Posterior cingulate gyrus (tissue), 11 donors: ENCODE measurements at places on chromosomes 12 and 14.

GRCh38 chr12:38771871-38772270 is 133.5 kb downstream of the CPNE8 start:
- DNase-seq, result no peak

GRCh38 chr12:96770219-96771102 is 136.6 kb upstream of the NEDD1 start:
- no peak for DNase-seq

- no peak for DNase-seq
Measured at GRCh38 chr12:42070036-42070435, 74.6 kb downstream of the GXYLT1 start.

GRCh38 chr12:89707703-89708564 is 704 bp downstream of the ATP2B1 start:
- peak; percentile 89 for DNase-seq

DNA sequence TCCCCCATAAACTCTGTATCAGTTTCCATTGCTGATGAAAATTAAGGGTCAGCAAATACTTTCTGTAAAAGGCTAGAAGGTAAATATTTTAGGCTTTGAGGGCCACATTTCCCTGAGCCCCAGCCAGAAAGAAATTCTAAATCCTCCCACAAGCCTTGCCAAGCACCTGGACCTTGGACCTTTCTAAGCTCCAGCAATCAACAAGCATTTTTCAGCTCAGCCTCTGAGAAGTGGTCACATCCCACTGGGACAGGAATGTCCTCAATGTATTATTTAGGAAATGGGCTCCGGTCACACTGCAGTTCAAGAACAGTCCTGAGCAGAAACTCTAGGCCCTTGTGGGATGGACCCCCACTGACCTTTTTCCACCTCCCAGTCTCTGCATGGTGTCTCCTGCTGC is 55.9 kb downstream of the WSCD2 start:
- DNase-seq, result no peak

DNA sequence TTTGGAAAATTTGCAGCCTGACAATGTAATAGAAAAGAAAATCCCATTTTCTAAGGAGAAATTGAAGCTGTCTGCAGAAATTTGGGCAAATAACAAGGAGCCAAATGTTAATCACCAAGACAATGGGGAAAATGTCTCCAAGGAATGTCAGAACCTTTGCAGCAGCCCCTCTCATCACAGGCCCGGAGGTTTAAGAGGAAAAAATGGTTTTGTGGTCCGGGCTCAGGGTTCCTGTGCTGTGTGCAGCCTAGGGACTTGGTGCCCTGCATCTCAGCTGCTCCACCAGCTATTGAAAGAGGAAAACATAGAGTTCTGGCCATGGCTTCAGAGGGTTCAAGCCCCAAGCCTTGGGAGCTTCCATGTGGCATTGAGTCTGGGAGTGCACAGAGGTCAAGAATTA is 298.9 kb downstream of the ATXN7L3B start:
- no peak for DNase-seq

GRCh38 chr12:107395817-107396216 is 289.8 kb upstream of the PWP1 start:
- DNase-seq, result no peak

DNA sequence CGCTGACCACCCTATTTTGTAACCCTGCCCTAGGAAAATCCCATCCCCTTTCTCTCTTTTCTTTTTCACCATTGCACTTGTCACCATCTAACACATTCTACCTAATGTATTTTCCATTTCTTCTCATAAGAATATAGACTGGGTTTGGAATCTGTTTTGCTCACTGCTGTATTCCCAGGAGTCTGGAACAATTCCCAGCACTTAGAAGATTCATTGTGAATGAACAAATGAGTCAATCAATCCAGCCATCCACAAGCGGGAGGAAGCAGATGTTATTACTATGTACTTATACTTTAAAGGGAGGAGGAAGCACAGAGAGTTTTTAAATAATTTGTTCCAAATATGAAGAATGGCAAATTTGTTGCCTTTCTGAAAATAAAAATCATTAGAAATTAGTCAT is 142.1 kb downstream of the KIF21A start:
- DNase-seq, result no peak

GRCh38 chr14:24958271-24958670 is 91.7 kb downstream of the STXBP6 start:
- no peak for DNase-seq

- no peak for DNase-seq
Measured at GRCh38 chr12:56434828-56435227, 14.4 kb downstream of the TIMELESS start.

DNA sequence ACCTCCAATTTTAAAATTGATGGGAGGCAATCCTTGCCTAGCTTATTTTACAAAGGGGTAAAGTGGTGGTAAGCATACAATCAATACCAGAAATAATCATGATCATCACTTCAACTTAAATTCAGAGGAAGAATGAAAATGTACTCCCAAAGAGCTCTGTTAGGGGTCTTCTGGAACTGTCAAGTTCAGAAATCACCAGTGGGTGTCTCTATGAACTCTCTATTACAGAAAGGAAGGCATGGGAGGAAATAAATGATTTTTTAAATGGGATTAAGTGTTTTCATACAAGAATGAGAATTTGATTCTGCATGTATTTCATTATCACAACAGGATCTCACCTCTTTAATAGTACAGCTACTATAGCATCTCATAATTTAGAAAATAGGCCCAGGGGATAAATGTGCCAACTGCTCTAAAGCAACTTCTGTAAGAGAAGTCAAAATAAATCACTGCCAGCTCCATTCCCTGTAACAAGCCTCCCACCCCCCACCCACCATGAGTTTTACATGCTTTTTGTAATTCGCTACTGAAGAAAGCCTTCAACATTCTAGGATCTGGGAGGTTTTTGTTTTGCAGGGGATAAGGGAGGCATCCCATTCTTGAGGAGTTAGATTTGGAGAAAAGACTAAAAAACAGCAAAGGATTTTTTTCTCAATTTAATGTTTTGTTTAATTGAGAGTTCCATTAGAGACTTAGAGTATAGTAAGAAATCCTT is 9.7 kb downstream of the DCP1B start:
- DNase-seq, result no peak

DNA sequence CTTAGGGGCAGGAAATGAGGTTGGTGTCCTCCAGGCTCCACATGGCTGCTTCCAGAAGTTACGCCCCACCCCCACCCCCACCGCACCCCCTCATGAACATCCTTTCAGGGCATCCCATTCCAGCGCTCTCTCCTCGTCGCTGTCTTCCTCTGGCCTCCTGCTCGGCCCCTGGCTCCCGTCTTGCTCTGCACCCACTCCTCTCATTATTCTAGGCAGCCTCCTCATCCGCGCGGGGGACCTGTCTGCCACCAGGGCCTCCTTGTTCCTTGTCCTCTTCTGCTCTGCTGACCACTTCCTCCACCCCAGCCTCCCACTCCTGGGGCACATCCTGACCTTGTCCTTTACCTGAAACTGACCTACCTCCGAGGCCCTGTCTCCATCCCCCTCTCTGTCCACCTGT is 29.8 kb upstream of the PLEKHG6 start:
- DNase-seq, result no peak

GRCh38 chr14:56635041-56635440 is 55.4 kb downstream of the TMEM260 start:
- DNase-seq, result no peak

DNA sequence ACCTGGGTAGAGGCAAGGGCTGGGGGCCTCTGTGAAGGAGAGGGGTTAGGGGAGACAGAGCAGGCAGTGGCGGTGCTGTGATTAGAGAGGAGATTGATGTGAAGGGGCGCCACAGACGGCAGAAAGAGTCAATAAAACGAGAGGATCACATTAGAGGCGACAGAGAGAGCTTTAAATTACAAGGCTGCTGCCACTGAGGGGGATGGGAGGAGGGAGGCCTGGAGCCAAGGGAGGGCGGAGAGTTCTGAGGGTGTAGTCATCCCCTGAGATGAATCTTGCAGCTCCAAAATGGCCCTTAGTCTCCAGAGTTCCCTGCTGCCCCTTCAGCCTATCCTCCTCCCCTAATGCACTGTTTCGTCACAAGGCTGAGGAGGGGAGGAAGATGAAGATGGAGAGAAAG is 12.8 kb downstream of the ZFHX2 start:
- DNase-seq, result no peak

- no peak for DNase-seq
Measured at GRCh38 chr12:49366096-49366651, 1.1 kb upstream of the SPATS2 start.

- DNase-seq, result no peak
Measured at GRCh38 chr12:15854916-15855315, 27.3 kb upstream of the STRAP start.

DNA sequence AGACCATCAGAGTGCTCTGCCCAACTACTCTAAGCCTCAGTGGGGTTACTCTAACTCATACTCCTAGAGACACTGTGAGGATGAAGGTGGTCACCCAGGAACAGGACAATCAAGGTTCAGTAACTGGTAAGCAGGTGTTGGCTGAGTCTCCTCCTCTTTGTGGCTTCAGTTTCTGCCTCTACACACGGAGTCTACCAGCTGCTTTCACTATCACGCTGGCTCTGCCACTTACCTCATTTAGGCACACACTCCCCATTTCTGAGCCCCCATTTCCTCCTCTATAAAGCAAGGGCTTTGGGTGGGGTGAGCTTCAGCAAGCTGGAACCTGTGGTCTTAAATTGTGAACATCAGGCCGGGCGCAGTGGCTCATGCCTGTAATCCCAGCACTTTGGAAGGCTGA is 7.3 kb upstream of the TCHP start:
- no peak for DNase-seq

DNA sequence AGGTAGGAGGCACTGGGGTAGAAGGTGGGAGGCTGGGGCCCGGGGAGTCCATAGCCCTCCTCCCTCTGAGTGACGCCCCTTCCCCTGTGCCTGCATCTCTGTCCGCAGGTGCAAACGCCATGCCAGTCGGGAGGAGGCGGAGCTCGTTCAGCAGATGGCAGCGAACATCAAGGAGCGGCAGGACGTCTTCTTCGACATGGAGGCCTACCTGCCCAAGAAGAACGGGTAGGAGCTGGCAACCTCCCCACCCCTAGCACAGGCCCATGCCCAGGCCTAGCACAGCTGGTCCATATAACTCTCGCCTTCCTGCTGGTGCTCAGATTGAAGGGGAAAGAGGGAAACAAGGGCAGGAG is 35.6 kb downstream of the TMEM120B start:
- no peak for DNase-seq

DNA sequence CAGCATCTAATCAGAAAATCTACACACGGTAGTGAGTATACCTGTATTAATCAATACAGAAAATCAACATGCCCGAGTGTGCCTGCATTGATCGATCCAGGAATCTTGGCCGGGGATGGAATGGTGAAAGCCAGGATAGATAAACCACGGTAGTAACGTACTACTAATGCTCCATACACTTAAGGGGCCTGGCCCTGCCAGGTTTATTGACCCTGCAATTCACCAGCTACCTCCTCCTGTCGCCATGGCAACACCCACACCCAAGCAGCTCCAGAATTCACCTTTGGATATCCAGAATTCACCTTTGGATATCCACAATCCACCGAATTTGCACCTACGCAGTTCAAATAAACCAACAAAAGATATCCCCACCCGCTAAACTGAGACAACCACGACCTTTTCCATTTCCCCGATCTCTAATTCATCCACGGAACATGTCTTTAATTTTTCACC is 14.8 kb upstream of the CALM1 start:
- no peak for DNase-seq

DNA sequence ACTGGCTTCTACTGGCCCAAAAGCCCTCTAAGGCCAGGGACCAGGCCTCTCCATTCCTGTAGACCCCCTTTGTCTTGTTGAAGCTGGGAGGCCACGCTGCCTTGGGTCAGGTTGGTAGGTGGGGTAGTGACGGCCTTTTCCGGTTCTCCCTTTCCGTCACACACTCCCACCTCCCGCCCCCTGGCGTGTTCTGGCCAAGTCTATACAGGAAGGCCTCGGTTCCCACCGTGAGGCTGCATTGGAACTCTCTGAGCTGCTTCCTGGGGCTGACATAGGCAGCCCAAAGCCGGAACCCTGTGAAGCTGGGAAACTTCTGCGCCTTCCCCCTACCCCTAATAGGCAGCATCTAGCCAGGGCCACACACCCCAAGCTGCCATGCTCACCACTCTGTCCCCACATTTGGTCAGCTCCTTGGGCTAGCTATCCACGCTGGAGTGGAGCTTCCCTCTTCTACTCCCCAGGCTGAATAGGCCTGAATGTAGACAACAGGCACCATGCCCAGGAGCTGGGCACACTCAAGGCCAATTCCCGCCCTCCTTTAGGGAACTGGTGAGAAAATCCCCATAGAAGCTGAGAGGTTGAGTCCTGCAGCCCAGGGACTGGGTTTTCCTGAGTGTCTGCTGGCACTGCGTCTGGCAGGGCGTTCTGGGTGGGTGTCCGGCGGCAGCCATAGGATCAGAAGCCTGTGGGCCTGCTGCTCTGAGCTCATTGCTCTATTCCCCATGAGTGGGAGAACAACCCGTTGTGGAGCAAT is 35.7 kb downstream of the RIN3 start:
- DNase-seq, result no peak

- no peak for DNase-seq
Measured at GRCh38 chr14:68877993-68878575, 85.2 kb upstream of the ZFP36L1 start.

DNA sequence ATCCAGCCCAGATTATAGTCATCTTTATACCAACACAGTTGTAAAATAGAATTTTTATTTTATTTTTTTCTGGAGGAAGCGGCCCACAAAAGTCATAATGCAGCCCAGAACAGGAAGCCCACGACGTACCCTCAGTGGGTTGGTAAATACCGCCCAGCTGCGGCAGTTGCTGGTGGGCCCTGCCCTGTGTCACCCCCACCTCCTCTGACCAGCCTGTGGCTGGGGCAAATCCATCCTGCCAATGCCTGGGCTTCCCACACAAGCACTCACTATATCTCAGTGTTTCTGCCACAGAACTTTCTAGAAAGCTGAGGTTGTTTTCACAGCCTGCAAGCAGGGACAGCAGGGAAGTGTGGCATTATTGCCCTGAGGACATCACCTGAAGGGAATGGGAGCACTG is 171.4 kb upstream of the GSC start:
- DNase-seq, result no peak

DNA sequence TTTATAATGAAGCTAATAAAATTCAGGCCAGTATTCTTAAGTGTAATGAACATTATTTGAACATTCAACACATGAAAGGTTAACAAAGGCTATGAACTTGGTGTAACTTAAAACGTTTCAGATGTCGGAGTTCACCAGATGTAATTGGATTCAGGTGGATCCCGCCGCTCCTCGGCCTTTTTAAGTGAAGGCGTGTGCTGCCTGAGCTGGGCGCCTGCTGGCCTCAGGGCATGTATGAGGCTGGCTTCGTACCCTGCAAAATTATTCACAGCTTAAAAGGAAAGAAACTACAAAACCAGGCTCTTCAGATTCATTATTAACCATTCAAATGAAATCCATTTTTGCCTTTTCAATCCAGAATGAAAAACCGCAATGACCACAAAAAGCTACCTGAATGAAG is 69.9 kb downstream of the WIF1 start:
- DNase-seq, result no peak

- DNase-seq, result no peak
Measured at GRCh38 chr14:25050269-25051150, 563 bp upstream of the STXBP6 start.

GRCh38 chr14:96744262-96744661 is 52.9 kb upstream of the VRK1 start:
- no peak for DNase-seq

GRCh38 chr12:89840162-89840922 is 131.7 kb upstream of the ATP2B1 start:
- DNase-seq, result no peak

- DNase-seq, result no peak
Measured at GRCh38 chr14:98470663-98471062, 801.3 kb downstream of the BCL11B start.
